ENCODE measurements at places on chromosomes 16 and 17.

DNA sequence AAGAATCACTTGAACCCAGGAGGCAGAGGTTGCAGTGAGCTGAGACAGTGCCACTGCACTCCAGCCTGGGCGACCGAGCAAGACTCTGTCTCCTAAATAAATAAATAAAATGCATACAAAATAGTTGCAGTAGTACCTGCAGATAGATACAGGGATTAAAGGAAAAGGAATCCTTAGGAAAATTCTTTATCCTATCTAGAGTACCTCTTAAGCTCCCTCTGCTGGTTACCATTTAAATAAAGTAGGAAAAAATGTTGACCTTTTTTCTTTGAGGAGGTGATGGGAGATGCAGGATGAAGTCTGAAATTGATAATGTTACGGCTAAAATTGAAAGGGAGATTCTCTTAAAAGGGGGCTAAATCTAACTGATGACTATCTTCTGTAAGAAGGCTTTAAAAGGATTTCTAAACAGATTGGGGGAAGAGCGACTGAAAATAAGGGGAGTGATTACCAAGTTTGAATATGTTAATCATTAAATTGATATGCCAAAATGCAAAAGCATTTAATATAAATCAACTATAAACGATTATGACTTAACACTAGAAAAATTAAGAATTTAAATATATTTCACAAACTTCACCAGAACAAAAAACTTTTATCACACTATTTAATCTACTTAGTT lies 29.4 kb downstream of the C16orf87 start:
- no peak for DNase-seq

DNA sequence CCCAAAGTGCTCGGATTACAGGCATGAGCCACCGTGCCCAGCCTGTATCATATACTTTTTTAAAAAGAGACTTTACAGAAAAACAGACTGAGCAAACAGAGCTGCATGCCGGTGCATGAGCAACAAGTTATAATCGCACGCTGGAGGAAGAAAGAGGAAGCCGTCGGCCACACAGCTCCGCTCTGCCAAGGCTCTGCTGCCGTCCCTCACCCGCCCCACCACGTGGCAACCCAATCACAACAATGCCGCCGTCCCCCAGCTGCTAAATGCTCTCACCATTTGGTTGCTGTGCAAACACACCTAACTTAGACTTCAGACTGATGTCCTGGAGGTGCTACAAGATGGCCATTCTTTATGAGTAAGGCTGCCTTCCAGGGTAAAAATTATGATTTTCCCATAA lies 83.5 kb downstream of the ADCY9 start:
- DNase-seq = no peak

- no peak for DNase-seq
Measured at GRCh38 chr16:75304521-75305363, 53.3 kb upstream of the BCAR1 start.

DNA sequence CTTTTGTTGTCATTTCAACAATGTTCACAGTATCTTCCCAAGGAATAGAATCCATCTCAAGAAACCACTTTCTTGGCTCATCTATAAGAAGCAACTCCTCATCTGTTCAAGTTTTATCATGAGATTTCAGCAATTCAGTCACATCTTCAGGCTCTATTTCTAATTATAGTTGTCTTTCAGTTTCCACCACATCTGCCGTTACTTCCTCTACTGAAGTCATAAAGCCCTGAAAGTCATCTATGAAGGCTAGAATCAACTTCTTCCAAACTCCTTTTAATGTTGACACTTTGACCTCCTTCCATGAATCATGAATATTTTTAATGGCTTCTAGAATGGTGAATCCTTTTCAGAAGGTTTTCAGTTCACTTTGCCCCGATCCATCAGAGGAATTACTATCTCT lies 102.1 kb downstream of the CDH13 start:
- no peak for DNase-seq
